ENCODE measurements at places on chromosomes 4 and X.

GRCh38 chr4:54276641-54277430 lies 47.7 kb downstream of the PDGFRA start:
- DNase-seq, result no peak

- no peak for DNase-seq
Measured at GRCh38 chrX:46333550-46333949, 211.7 kb downstream of the ZNF674 start.

GRCh38 chr4:93313197-93313596 lies 515.4 kb upstream of the ATOH1 start:
- peak; percentile 47 for DNase-seq

- no peak for DNase-seq
Measured at GRCh38 chrX:98548519-98548918, 1664.8 kb downstream of the RPA4 start.

GRCh38 chrX:114178126-114178525 lies 405.8 kb upstream of the HTR2C start:
- DNase-seq, result no peak

GRCh38 chr4:22389240-22389870 lies 126.5 kb downstream of the ADGRA3 start:
- DNase-seq, result peak; percentile 94

GRCh38 chrX:20271730-20272129 lies 5.0 kb upstream of the RPS6KA3 start:
- DNase-seq, result no peak

DNA sequence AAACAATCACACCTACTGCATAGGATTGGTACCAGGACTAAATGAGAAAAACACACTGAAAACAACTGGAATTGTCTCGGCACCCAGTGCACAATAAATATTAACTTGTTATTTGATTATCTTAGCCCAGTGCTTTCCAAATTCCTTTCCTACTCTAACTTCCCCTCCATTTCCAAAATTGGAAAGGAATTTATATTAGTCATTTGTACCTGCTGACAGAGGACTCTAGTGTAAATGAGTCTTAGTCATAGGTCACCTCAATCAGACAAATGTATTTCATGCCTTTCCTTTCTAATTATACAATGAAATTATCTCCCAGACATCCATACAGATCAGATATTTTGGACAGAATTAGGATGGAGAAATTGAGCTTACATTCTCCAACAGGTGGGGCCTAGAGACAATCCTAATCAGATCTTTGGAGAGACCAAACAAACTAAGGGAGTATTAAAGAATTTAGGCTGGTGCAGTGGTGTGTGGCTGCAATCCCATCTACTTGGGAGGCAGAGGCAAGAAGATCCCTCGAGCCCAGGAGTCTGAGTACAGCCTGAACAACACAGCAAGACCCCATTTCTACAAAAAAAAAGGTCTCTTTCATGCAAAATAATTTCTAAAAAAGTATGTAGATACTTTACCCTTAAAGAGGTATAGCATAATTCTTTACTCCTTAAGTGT lies 10.1 kb downstream of the SH3D19 start:
- peak; percentile 28 for DNase-seq

DNA sequence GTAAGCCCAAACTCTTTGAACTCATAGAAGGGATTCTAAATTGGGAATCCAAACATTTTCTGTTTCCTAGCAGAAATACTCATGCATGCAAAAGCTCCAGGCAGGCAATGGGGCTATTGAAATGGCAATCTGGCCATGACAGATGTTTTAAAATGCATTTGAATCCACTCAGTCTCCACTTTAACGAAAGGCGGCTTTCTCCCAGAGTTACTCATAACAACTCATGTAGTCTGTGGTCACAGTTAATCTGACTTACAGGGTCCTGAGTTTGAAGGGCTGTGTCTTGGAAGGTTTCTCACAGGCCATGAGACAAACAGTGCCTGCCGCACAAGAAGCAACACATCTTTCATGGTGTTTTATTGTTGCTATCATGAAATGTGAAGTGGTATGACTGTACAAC lies 185.7 kb downstream of the AMELX start:
- DNase-seq, result no peak

- no peak for DNase-seq
Measured at GRCh38 chr4:93994175-93994994, 165.8 kb downstream of the ATOH1 start.

GRCh38 chrX:139902559-139902958 lies 30.3 kb downstream of the ATP11C start:
- no peak for DNase-seq

GRCh38 chr4:129342819-129343408 lies 247.0 kb downstream of the C4orf33 start:
- DNase-seq, result peak; percentile 92

- DNase-seq, result peak; percentile 24
Measured at GRCh38 chrX:29535212-29536162, 679.9 kb upstream of the MAGEB2 start.

DNA sequence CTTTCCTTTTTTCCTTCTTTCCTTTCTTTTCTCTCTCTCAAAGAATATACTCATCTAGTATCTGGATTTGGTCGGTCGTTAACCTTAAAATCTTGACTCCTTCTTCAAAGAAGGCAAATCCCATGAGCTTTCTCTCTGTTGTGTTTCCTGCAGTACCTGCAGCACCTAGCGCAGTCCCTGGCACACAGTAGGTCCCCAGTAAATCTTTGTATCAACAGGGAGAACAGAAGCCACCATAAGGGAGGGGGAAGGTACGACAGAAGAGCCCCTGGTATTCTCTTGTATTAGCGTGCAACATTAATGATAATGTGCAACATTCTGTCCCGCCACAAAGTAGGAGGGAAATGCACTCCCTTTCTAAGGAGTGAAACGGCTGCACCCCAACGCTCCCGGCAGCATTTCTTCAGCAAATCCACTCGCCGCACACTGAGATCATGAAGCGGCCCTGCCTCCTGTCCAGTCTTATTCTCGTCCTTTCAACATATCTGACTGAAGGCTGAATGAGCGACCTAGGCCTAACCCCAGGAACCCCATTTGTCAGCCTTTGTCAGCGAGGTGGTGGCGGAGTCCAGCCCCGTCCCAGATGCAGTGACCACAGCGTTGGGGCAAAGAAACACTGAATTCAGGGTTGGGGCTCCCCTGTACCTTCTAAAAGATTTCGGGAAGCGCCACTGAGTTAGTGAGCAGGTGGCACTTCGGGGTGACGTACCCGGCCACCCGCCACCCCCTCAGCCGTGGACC lies 133.7 kb downstream of the AMELX start:
- peak; percentile 46 for DNase-seq

GRCh38 chr4:23991444-23991843 lies 101.6 kb upstream of the PPARGC1A start:
- no peak for DNase-seq

GRCh38 chr4:124945422-124945821 lies 232.9 kb upstream of the ANKRD50 start:
- peak; percentile 21 for DNase-seq

DNA sequence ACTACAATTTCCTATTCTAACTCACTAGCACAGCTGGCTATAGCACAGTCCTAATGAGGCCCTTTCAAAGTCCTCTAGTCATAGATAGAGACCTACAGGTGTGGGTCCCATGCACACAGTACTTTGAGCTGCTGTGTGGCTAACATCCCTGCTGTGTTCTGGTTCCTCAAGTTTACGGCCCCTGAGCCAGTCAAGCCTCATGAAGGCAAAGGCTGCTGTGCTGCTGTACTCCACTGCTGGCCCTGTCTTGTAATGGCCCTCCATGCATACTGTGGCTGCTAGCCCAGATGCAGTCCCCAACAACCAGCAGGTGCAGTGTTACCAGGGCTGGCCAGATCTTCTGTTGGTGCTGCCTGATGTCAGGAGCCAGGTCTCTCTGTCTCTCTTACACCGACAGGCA lies 23.4 kb upstream of the ENPEP start:
- no peak for DNase-seq

DNA sequence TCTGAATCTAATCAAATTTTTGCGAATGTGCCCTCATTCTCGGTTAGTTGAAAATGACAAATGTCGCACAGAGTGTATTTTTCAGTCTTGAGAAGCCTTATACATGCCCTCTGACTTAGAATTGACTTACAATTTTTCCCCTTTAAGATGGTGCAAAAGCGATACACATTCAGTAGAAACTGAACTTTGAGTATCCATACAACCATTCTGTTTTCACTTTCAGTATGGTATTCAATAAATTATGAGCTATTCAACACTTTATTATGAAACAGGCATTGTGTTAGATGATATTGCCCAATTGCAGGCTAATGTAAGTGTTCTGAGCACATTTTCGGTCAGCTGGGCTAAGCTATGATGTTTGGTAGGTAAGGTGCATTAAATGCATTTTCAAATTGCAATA lies 43.4 kb downstream of the SLC9A7 start:
- DNase-seq, result no peak

- DNase-seq, result peak; percentile 54
Measured at GRCh38 chrX:56564164-56564885, 898 bp downstream of the UBQLN2 start.

DNA sequence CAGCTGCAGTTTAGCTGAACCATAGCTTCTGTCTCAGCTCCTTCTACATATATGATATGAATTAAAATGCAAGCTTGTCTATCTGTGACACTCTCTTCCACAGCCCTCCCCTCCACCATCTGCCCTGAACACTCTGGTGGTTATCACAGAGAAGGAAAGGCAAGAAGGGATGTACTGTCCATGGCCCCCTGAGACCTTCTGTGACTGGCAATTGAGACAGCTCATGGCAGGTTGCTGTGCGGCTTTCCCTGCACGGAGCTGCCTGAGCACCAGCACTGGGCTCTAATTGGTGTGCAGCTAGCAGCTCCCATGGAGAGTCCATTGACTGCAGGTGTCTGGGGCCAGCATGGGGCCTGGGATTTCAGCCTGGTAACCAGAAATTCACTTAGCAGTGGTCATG lies 109.8 kb upstream of the ANXA3 start:
- DNase-seq, result no peak

GRCh38 chr4:2606960-2607506 lies 70.6 kb downstream of the FAM193A start:
- DNase-seq, result no peak

GRCh38 chr4:121070696-121071639 lies 1.4 kb downstream of the NDNF start:
- DNase-seq, result peak; percentile 15

- DNase-seq, result no peak
Measured at GRCh38 chrX:134570899-134571298, 87.4 kb downstream of the PLAC1 start.

DNA sequence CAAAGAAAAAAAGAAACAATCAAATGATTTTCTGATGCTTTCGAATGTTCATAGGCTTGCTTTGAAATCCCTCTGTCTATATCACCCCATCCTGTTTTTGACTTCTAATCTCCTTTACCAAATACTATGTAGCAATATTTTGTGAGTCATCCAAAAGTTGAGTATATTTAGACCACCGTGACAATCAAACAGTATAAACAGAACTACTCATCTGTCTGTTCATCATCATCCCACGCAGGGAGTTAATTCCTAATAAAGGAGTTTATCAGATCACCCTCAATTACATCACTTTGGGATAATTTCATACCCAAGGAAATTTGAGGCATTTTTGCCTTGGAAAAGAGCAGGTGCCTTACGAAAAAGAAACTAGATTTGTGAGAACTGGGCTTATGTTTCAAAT lies 212.9 kb downstream of the CBR4 start:
- DNase-seq, result peak; percentile 87

- no peak for DNase-seq
Measured at GRCh38 chr4:88570001-88570400, 22.3 kb upstream of the HERC3 start.

DNA sequence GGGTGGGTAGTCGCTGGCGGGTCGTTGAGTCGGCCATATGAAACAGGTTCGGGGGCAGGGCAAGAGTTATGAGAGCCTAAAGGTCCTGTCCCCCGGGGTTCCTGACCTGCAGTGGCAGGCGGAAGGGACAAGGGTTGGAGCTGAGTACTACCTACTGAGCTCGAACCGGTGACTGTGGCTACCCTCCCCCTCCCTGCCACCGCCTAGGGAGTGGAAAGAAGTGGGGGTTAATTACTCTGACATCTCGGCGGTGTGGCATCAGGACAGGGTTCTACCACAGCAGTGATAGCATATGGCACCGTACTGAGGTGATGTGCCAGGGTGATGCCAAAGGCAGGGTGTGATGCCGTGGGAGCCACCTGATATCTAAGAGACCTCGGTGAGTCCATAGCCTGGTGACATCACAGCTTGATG lies 307 bp downstream of the ATG4A start:
- DNase-seq, result no peak

GRCh38 chrX:1321674-1322073 lies 14.9 kb upstream of the IL3RA start:
- DNase-seq, result no peak

DNA sequence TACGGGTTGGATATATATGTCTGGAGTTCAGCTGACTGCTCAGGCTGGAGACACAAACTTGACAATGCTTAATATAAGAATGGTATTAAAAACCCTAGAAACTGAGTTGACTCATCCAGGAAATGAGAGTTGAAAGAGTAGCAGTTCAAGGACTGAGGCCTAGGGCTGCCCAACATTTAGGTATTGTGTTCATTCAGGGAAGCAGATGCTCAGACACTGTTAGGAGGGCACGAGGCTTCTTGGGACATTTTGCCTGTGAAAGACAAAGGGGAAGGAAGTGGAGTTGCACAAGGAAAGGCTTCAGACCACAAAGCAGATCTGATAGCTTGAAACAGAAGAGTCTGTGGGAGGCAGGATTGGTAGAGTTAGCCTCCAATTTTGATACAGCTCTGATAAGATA lies 52.0 kb upstream of the HS3ST1 start:
- DNase-seq, result no peak

DNA sequence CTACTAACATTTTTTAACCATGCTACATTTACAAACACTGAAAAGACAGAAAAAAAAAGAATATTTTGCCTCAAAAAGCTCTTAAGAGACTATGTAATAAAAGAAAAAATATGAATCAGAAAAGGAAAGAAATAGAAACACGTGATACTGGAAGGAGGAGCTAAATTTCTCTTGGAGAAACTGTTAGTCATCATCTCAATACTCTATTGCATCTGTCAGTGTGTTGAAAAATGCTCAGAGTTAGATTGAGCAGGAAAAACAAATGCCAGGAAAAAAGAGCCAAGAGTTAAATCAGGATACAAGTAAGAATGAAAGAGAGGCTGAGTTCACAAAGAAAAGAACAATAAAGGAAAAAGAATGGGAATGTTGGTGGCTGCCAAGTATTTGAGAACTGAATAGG lies 2.6 kb downstream of the RAB28 start:
- DNase-seq, result peak; percentile 62

DNA sequence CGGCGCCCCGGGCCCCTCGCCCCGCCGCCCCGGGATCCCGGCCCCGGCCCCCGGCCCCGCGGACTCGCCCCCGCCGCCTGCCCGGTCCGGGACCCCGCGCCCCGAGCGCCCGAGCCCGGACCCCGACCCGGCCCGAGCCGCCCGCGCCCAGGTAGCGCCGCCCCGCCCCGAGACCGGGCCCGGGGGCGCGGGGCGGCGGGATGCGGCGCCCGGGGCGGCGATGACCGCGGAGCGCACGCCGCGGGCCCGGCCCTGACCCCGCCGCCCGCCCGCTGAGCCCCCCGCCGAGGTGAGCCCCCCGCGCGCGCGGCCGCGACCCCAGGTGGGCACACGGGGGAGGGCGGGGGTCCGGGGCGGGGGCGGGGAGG lies 224 bp downstream of the FGFRL1 start:
- no peak for DNase-seq

- DNase-seq, result no peak
Measured at GRCh38 chr4:1784789-1785591, 8.1 kb upstream of the FGFR3 start.

- peak; percentile 31 for DNase-seq
Measured at GRCh38 chr4:121758925-121759568, 5.9 kb downstream of the SMIM43 start.
